ENCODE measurements at places on chromosomes 5 and 9.

DNA sequence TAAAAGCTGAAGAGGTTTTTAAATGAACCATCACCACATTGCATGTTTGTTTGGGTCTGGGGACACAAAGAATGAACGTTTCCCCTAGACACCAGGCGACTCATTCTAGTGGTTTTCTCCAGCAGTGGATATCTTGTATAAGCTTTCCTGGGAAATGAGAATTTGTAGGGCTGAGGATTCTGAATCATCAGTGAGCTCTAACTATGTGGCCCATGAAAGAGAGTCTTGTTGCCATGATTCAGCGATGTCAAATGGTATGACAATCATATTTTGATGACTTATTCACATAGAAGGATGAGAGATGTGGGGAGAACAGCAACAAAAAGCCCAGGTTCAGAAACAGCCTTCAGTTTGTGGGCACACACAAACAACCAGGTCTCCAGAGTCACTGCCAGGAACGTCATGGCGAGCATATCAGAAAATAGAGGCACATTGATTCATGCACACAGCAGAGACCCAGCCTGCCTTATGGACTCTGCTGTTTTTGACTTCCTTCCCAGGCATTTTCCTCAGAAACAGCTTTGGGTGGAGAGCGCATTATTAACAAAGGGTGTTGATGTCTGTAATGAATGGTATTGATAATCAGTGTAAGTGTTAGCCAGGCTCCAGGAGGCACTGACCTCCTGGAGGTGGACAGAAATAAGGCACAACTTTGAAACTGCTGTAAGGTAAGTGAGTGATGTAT, 13.3 kb downstream of the ZNF474 start:
- no peak for DNase-seq

DNA sequence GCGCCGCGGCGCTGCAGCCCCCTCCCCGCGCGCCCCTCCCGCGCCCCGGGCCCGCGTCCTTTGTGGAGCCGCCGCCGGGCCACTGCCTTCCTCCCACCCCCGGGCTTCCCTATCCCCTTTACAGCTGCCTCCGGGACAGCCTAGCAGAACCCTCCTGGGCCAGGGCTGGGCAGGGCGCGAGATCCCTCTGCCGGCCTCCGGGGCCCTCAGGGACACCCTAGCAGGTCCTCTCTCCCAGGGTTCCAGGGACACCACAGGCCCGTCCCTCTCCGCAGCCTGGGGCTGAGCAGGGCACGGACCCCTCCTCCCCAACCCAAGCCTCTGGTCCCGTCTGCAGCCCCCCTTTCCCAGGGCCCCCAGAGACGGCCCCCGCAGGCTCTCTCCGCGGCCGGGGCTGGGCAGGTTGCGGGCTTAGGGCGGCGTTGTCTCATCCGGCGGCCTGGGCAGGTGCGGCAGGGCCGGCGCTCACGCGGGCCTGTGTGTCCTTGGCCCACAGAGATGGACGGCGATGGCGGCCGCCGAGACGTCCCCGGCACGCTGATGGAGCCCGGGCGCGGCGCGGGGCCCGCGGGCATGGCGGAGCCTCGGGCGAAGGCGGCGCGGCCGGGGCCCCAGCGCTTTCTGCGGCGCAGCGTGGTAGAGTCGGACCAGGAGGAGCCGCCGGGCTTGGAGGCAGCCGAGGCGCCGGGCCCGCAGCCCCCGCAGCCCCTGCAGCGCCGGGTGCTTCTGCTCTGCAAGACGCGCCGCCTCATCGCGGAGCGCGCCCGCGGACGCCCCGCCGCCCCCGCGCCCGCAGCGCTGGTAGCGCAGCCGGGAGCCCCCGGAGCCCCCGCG, 710 bp downstream of the WNK2 start:
- no peak for DNase-seq

- DNase-seq, result no peak
Observed at GRCh38 chr5:128154943-128155342, 71.4 kb downstream of the SLC12A2 start.

- no peak for DNase-seq
Observed at GRCh38 chr9:105539452-105539851, 18.5 kb upstream of the FKTN start.

DNA sequence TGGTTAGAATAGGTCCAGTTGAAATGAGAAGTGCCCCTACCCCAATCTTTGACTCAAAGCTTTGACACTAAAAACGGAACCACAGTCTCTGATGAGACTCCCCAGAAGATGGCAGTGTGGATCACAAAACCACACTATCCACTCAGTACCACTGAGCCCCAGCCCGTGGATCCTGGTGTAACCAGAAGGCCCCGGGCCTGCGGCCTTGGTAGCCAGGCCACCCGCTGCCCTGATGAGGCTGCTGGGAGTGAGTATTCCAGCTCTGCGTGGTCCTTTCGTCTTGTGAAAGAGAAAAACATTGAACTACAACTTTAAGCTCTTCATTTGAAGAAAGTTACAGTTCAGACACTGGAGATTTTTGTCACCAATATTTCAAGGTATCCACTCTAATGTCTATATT, 42.2 kb upstream of the FBP1 start:
- peak; percentile 7 for DNase-seq

DNA sequence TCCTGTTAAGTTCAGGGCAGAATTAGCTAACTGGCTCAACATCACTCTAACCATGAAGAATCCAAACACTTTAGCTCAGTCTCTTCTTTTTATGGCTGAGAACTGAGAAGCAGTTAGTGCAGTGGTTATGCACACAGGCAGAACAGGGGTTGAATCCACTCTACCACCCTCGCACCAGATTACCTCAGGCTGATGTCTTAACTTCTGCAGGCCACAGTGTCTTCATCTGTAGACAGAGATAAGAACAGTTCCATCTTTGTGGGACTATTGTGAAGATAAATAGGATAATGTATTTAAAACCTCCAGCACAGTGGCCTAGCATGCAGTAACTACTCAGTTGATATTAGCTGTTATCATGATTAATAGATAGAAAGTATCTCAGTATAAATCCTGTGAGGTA, 54.8 kb downstream of the FAM114A2 start:
- DNase-seq, result no peak

DNA sequence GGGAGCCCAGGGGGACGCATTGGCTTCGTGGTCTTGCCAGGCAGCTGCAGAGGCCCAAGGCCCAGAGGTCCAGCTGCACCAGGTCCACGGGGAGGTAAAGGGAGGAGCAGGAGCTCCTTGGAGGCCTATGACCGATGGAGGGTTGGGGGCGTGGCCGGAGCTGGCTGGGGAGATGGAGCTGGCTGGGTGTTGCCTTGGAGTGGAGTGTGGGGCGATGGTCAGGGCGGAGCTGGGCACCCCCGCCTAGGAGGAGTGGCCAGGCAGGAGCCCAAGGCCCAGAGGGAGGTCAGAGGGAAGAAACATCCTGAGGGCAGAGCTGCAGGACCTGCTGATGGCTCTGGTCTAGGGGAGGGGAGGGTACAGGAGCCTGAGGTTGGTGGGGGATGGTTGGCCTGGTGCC, 44.6 kb downstream of the KCNT1 start:
- DNase-seq, result no peak

DNA sequence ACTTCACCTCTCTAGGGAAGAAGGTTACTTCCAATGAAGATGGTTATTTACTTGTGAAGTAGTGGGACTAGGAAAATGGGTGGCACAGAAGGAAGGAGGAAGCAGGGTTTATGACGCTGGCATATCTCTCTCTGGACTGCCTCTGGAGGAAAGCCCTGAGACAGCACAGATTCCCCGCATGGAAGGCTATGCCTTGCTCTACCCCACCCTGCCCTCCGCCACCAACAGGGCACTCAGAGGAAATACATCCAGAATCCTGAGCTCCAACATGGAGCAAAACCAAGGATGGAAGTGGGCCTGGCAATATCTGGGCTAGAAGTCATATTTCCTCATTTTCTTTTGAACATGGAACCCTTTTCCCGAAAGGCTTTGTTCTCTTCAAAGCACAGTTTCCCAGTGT, 346.9 kb downstream of the ZSWIM6 start:
- DNase-seq, result no peak

DNA sequence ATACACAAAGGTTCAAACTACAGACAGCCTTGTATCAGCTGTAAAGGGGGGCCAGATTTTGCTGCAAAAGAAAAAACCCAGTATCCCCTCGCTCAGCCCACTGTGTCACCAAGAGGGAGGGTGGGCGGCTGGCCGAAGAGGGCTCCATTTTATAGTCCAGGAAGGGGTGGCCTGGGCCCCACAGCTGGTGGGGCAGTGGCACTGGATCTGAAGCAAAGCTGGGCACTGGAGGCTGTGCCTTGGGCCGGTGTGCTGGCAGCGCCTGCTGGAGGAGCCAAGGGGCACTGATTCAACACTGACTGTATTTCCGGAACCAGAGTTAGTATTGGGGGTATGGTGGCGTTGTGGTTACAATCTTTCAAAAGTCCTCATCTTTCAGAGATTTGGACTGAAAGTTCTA, 9.1 kb downstream of the BRD3 start:
- no peak for DNase-seq

DNA sequence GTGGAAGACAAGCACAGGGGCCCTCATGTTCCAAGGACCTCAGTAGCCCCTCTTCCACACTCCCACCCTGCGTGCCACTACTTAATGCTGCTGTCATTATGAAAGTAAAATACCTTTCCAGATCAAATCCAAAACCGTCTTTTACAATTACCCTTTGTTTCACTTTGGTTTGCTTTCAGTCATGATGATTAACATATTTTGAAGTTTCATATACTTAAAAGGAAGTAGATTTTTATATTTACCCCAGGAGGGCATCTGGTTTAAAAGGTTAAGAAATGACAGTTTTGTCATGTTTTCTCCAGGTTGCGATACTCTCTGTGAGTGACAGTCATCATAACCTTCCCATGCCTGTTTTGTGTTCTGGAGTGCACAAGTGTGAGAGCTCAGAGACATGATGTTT, 13.5 kb upstream of the MAP1B start:
- DNase-seq, result no peak

GRCh38 chr5:119021149-119021732, 32.9 kb upstream of the DTWD2 start:
- no peak for DNase-seq

DNA sequence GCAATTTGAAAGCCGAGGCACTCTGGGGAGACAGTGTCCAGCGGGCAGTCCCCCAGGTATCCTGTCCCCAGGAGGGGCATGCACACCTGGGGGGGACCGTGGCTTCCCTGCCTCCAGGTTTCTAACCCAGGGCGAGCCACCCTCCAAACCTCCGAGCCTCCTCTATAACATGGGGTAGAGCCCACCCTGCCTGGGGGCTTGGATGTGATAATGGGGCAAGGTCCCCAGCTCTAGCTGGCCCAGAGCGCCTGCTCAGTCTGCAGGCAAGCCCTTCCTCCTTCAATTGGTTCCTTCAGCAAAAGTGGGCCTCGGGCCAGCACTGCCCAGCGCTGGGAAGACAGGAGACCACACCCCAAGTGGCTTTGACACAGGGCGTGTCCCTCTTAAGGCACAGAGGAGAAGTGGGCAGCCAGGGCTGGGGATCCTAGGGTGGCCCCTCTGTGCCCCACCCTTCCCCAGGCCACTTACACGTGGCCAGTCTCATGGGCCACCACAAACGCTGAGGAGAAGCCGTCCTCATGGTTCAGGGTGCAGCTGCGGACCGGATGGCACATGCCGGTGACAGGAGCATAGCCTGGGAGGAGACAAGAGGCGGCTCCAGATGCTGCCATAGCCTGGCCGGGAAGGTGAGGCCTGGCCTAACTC, 94.3 kb downstream of the ZNF354C start:
- no peak for DNase-seq

DNA sequence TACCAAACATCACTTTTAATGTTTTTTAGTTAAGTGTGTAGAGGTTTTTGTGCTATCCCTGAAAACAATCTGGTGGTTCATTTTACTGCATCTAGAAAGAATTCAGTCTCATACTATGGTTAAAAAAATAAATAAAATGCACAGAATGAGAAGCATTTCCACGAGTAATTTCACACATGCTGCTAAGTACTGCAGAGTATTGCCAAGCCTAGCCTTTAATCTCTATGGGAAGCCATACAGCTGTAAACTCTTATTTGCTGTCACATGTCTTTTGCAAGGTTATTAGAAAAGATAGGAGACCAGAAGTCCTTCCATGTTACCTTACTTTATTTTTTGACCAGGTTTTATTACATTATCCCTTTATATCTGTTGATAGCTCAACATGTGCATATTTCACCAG, 37.6 kb upstream of the MAN2A1 start:
- no peak for DNase-seq

DNA sequence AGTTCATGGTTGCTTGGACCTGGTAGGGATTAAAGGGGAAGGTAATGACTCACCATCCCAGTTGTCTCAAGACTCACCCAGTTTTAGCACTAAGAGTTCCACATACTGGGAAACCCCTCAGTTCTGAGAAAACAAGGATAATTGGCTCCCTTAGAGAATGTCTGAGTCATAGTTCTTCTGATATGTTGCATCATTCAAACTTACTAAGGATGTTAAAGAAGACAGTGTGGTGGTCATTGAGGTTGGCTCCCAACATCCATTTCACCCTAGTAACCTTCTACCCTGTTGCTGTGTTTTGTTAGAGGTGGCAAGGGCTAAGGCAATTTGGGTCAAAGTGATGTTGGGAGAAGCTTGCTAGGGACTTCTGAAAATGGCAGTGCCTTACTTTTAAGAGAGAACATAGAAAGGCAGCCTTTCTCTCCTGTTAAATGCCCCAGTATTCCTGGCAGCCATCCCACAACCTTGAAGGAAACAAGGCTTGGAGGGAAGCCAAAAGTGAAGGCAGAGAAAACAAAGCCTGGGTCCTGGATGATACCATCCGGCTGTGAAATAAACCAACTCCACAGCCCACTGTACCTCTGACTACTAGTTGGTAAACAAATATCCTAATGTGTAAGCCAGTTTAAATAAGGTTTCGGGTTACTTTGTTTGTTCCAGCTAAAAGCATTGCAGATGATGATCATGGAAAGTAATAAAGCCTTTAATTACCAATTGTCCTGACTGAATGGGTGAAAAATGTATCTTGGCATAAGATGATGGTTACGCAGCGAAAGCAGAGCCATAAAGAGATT, 80.4 kb upstream of the ADAMTSL1 start:
- no peak for DNase-seq

GRCh38 chr5:89128092-89128491, 245.1 kb upstream of the MEF2C start:
- DNase-seq, result no peak

DNA sequence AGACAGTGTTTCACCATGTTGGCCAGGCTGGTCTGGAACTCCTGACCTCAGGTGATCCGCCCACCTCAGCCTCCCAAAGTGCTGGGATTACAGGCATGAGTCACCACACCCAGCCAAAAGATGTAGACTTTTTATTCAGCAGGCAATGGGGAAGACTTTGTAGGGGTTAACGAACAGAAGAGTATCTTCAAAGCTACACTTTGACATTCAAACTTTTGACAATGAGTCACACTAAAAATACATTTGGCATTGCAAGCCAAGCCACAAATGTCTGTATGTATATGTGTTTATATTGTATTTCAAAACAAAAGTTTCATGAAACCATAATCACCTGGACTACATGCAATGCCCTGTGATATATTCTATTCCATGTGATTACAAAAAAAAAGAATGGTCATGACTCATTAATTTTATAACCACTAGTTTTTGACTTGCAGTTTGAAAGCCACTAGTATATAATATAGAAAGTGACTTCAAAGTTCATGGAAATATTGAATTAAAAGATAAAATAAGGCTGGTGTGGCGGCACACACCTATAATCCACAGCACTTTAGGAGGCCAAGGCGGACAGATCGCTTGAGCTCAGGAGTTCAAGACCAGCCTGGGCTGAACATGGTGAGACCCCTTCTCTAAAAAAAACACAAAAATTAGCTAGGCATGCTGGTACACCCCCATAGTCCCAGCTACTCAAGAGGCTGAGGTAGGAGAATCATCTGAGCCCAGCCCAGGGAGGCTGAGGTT, 8.3 kb downstream of the DIMT1 start:
- no peak for DNase-seq

- no peak for DNase-seq
Observed at GRCh38 chr5:160788102-160788660, 63.8 kb downstream of the ATP10B start.

GRCh38 chr9:94719878-94720277, 6.6 kb upstream of the AOPEP start:
- no peak for DNase-seq
